ENCODE measurements at places on chromosomes 7 and 10.

DNA sequence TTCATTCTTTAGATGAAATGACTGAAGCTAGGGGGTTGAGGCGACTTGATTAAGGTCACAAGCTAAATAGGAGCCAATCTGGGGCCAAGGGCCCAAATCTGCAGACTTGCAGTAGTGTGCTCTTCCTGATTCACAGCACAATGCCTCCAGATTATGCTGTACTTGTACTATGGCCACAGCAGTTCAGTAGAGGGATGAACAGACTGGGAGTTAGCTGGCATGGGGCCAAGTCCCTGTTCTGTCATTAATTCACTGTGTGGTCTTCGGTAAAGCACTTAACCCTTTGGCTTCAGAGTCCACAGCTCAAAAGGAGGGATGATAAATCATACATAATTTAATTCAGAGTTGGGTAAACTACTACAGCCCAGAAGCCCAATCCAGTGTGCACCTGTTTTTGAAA, 196.8 kb downstream of the XPNPEP1 start:
- no peak for DNase-seq

- no peak for DNase-seq
Measured at GRCh38 chr10:44176311-44176710, 208.6 kb downstream of the CXCL12 start.

DNA sequence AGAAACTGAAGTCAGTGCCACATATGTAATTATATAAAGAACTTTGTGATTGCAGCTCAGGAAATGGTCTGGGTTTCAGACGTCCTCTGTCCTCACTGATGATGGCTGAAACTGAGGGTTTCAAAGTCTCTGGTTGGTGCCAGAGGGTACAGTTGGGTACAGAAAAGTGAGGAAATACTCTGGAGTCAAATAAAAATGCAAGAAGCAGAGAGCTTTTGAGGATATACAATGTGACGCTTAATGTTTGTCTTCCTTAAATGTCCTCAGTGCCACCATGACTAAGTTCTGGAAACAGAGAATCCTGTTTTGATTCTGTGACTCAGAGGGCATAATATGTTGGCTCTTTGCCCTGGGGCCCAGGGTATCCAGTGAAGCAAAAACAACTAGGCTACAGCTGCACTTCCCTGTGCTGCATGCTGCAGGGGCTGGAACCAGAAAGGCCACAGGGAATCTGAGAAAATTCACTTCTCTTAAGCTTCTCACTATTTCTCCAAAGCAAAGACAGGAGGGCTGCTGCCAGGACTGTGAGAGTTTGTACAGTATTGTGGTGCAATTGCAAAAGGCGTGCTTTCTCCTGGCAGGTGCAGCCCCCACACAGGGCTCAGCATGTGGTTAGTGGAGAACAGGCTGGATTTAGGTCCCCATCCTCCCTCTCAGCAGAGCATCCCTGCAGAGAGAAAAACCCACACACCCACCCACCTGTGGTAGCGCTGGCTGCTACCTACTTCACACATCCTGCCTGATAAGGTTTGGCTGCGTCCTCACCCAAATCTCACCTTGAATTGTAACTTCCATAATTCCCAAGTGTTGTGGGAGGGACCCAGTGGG, 169.5 kb upstream of the SVIL start:
- no peak for DNase-seq

DNA sequence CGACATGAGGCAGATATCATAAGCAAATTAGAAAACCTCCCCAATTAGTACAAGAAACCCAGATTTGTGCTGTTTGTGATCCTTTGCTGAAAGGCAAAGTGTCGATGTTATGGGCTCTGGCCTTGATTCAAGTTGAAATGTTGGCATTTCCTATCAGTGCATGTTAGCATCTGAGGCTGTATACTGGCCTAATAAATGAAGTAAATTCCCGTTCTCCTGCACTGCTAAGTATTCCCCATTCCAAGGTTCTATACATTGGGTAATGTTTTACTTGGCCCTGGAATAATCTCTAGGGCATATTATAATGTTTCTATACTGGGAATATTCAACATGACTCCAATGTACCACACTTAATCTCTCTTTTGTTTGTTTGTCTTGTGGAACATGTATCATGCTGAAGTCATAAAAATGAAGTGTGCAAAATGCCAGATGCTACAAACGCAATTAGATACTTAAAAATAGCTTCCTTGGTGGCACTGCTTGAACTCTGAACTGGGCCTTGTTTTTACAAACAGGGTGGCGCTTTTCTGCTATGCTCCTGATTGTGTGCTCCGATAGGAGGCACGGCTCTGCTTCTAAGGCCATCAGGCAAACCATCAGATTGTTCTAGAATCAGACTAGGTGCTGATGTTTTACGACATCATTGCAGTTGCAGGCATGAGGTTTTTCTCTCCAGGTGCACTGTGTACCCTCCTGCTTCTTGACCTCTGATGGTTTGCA, 156.7 kb upstream of the TCF7L2 start:
- no peak for DNase-seq

DNA sequence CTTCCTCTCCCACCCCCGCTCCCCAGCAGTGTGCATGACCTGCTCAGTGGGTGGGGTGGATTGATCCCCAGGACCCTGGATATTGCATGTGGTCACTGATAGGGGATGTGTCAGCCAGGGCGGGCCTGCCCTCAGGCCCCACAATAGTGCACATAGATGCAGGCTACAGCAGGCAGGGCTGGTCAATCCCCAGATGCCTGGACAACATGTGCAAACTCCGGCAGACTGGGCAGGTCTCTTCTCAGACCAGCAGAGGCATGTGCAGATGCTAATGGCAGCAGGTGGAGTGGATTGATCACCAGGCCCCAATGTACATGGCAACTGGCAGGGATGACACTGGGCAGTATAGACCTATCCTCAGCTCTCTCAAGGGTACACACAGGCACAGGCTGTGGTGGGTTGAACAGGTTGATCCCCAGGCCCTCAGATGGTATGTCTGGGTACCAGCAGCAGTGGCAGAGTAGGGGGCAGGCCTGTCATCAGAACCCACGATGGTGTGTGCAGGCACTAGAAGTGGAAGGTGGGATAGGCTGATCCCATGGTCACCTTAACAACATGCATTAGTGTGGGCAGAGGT, 98.6 kb downstream of the LANCL2 start:
- DNase-seq: no peak

DNA sequence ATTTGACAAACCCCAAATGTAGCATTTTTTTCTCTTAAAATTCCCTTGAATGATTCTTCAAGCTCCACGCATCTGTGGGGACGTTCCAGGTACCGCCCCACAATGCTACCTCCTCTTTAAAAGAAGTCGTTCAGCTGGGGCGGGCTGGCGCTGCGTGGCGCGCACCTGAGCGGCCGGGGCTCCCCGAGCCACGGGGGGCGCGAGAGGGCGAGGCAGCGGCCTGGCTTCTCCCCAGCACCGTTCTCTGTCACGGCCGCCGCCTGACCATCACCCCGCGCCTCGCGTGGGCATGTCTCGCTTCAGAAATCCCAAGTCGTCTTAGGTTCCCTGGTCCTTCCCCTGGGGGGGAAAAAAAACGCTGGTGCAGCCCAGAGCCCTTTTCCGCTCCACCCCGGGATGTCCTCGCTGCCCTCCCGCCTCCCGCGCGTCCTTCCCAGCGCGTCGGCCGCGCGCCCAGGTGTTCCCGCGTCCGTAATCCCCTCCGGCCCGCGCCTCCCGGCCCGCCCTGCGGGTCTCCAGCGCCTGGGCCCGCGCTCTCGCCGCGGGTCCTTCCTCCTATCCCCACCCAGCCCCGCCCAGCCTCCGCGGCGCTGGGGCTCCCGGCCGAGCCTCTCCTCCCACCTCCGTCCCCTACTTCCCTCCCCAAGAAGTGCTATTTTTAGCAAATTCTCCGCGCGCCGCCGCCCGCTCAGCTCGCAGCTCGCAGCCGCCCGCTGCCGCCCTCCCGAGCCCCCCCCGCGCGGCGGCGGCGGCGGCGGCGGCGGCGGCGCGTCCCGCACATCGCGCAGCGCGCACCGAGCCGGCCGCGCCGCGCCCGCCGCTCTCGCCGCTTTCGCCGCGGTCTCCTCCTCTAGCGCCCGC, 58.7 kb upstream of the PRPS1L1 start:
- peak; percentile 78 for DNase-seq

GRCh38 chr10:132366006-132366405, 31.0 kb upstream of the PWWP2B start:
- DNase-seq: no peak

- no peak for DNase-seq
Measured at GRCh38 chr7:134936893-134937510, 49.3 kb upstream of the AGBL3 start.

DNA sequence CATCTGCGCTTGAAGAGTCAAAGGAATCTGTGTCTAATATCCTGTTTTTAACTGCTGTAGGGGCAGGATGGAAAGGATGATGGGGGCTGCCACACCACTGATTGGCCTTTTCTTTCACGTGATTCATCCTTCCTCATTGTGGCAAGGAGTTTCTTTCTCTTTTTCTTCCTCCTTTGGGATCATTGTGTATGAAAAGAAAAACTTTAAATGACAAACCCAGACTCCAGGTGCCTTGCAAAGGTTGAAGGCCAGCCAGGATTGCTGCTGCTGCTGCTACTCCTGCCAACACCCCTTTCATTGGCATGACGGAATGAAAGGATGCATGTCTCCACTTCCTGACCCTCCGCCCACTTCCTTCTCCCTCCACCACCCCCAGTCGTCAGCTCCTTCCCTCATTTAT, 6.5 kb upstream of the OIT3 start:
- DNase-seq: no peak

GRCh38 chr10:48500771-48501170, 104.1 kb downstream of the ARHGAP22 start:
- no peak for DNase-seq

GRCh38 chr7:101717628-101718357, 88.7 kb upstream of the MYL10 start:
- no peak for DNase-seq

DNA sequence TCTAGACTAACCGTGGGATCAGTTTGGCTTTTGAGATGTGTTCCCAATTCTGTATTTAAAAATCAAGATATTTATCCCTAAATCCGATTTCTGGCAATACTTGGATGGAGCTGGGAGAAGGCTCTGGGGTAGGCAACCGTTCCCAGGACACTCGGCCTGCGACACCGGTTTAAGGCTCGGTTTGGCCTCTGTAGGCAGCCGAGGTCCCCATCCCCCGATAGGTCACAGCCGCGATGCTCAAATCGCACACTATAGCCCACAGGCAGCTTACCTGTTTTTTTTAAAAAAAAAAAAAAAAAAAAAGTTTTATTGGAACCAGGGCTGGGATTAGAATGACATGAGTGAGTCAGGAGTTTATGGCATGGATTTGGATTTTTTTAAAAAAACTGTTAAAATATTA, 729 bp upstream of the TAF3 start:
- no peak for DNase-seq

- no peak for DNase-seq
Measured at GRCh38 chr10:84846658-84847316, 518.4 kb downstream of the CCSER2 start.

DNA sequence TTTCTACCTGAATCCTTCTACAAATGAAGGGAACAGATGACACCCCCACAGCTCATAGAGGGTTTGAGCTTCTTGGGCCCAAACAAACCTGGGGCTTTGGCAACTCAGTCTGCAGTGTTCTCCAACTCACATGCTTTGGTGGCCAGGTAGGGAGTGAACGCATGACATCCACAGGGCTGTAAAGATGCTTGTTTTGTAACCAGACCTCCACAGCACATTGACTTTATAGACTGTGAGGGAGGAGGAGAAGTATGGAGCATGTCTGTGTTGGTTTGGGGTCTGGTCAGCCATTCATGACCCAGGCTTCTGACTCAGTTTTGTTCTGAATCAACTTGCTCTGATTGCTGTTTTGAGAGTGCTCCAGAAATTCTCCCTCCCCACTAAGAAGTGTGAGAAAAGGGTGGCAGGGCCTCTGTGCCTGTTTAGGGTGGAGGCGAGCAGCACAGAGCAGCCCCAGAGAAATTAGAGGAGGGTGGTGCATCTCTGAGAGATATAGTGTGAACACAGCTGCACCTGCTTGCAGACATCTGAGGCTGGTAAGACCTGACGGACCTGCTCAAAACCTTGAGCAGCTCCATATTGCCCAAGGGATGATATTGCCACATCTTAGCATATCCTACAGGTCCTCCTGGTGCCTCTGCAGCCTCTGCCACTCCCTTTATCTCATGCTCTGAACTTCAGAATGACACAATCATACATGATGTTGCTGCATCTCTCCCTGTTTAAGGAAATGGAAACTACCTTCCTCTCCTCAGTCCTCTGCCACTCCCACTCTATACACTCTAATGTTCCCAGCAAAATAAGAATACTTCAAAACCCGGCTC, 287.7 kb downstream of the ABCA13 start:
- peak; percentile 25 for DNase-seq

GRCh38 chr10:101879456-101880231, 36.0 kb upstream of the KCNIP2 start:
- no peak for DNase-seq

DNA sequence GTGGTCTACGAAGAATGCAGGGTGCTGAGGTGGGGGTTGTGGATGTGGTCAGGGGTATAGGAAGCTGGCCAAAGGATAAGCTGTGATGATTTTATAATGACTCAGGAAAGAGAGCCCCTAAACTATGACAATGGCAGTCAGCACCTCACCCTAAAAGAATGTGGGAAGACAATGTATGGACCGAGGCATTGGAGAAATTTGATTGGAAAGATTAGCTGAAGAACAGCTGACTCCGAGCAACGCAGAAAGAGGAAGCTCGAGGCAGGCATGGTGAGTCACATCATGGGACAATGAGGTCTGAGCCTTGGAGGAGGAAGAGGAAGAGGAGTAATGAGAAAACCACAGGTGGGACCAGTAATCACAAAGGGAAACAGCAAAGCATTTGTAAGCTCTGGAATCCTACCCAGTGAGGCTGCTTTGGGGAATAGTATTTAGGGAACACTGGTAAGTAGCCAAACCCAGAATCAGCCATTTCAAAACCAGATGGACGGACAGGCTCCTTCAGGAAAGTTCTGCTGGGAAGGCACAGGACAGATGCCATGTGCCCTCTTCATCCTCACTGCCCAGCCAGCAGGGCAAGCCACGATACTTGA, 295.4 kb downstream of the PRPF18 start:
- DNase-seq: no peak

DNA sequence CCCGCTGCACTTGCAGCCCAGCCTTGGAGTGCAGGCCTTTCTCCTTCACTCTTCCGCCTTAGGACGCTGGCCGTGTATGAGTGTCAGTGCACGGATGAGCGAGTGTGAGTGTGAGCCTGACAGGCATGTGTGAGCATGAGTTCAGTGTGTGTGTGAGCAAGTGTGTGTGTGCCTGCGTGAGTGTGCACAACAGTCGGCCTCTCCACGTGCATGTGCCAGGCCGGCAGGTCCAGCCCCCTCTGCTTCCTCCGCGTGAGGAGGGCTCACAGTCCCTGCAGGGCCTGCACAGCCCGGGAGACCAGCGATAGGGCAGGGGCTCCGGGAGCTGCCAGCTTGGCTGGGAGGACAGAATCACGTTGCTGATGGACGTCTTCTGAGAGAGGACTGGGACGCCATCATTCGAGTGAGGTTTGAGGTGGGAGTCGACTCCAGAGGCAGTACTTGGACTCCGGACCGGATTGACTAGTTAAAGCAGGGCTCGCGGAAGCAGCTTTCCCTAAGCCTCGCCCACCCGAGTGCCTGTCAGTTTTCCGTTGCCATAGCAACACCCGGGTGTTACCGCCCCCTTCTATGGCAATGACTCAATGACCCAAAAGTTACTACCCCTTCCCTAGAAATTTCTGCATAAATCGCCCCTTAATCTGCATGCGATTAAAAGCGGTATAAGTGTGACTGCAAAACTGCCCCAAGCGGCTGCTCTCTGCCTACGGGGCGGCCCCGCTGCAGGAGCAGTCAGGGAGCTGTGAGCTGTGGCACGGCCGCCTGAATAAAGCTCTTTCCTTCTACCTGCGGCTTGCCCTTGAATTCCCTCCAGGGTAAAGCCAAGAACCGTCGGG, 19.6 kb upstream of the CFAP46 start:
- peak; percentile 90 for DNase-seq

All from right kidney (tissue), 9 donors.